ENCODE measurements at places on chromosomes 5 and 9.

DNA sequence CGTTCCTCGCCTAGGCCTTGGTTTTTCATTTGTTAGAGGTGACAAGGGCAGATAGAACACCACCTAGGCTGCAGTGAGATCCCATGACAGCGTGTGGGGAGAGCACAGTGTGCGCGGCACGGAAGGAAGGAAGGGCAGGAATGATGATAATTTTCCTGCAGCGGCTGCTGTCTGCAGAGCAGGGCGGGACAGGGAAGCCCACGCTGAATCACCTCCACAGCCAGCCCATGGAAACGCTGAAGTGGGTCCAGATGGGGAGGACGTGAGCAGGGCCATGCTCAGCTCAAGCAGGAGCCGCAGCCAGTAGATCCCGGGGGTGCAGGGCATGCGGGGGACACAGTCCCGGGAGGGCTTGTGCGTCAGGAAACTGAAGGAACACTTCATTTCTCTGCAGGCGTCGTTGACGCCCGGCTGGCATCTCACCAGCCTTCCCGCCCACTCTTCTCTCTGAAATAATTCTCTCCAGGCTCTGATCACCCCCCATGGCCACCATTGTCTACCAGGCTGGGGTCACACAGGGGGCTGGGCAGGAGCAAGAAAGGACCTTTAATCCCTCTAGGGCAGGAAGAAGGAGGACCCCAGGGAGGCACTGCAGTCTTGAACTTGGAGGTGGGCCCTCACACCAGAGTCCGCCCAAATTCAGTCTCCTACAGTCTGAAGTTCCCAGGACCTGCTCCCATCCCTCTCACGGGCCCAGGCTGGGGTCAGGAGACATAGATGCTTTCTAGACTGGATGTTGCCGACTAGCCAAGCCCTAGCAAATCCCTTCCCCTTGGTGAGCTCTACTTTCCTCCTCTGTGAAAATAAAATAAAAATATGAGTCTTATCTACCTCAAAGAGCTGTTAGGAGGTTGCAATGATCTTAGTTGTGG lies 20.9 kb upstream of the SYNPO start:
- DNase-seq, result no peak

DNA sequence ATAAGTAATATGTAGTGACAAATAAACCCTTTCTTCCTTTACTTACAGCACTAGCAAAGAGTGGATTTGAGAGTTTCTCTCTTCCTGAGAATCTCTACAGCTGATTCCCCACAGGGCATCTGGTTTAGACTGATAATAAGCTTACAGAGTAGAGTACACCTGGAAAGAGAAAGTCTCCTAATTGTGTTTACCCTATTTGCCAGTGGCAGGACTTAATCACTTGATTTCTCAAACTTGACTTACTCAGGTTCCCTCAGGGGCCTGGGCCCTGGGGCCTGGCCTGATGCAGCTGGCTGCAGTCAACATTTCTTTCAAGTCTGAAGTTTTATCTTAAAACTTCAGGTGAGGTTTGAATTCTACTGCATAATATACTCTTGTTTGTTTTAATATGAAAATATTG lies 38.0 kb upstream of the UBTD2 start:
- no peak for DNase-seq

GRCh38 chr9:128005923-128006322 lies 25.1 kb upstream of the EEIG1 start:
- no peak for DNase-seq

GRCh38 chr5:96763026-96763425 lies 44.7 kb downstream of the ERAP1 start:
- DNase-seq, result no peak

- no peak for DNase-seq
Measured at GRCh38 chr9:34384368-34385165, 7.9 kb upstream of the MYORG start.

GRCh38 chr5:146283344-146283761 lies 55.3 kb upstream of the POU4F3 start:
- DNase-seq, result no peak

GRCh38 chr5:54616518-54617220 lies 99.1 kb downstream of the SNX18 start:
- DNase-seq, result no peak

- DNase-seq, result no peak
Measured at GRCh38 chr9:122498883-122499288, 11.7 kb upstream of the OR1J2 start.

- no peak for DNase-seq
Measured at GRCh38 chr9:12935714-12936113, 160.9 kb downstream of the LURAP1L start.

DNA sequence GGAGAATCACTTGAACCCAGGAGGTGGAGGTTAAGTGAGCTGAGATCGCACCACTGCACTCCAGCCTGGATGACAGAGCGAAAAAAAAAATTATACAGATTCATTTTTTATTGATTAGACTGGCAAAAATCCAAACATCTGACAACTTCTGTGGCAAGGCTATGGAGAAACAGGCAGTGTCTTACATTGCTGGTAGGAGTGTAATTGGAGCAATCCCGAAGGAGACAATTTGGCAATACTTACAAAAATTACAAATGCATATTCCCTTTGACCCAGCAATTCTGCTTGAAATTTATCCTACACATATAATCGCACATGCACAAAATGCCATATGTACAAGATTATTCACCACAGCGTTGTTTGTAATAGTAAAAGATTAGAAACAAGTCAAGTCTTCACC lies 86.8 kb downstream of the MAPKAP1 start:
- DNase-seq, result no peak

GRCh38 chr9:20930836-20931235 lies 100.6 kb downstream of the HACD4 start:
- DNase-seq, result no peak

GRCh38 chr5:35926389-35927051 lies 11.9 kb downstream of the CAPSL start:
- peak; percentile 32 for DNase-seq
